ENCODE measurements at places on chromosomes 12 and 14.

GRCh38 chr14:99863059-99863458 lies 69.8 kb downstream of the EML1 start:
- no peak for DNase-seq

- no peak for DNase-seq
These were observed 14.9 kb downstream of the TXNRD1 start for GRCh38 chr12:104230304-104231095.

GRCh38 chr12:51520576-51521325 lies 70.3 kb upstream of the SCN8A start:
- DNase-seq: no peak

DNA sequence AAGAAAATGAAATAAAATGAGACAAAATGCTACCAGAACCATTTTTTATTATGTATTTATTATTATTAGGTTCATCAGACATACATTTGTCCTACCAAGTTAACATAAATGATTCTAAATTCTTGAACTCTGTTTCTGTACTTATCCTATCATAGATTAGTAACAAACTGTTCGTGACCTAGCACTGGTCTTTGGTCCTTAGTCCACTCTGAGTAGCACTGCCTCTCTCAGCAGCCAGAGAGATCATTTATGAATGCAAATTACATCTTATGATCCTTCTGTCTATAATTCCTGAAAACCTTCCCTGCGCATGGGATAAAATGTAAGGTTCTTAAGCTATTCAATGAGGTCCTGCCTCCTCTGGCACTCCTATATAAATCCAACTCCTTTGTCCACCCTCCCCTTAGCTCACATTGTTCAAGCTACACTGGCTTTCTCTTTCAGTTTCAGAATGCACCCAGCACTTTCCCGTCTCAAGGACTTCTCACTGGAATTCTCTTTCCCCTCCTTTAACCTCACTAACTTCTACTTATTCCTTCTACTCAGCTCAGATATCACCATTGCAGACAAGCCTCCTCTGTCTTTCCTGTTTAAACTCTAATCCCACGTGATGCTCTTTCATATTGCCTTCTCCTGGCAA lies 17.1 kb downstream of the PDZRN4 start:
- DNase-seq: peak; percentile 6

- no peak for DNase-seq
These were observed 308.0 kb upstream of the LMO3 start for GRCh38 chr12:16913832-16914490.

DNA sequence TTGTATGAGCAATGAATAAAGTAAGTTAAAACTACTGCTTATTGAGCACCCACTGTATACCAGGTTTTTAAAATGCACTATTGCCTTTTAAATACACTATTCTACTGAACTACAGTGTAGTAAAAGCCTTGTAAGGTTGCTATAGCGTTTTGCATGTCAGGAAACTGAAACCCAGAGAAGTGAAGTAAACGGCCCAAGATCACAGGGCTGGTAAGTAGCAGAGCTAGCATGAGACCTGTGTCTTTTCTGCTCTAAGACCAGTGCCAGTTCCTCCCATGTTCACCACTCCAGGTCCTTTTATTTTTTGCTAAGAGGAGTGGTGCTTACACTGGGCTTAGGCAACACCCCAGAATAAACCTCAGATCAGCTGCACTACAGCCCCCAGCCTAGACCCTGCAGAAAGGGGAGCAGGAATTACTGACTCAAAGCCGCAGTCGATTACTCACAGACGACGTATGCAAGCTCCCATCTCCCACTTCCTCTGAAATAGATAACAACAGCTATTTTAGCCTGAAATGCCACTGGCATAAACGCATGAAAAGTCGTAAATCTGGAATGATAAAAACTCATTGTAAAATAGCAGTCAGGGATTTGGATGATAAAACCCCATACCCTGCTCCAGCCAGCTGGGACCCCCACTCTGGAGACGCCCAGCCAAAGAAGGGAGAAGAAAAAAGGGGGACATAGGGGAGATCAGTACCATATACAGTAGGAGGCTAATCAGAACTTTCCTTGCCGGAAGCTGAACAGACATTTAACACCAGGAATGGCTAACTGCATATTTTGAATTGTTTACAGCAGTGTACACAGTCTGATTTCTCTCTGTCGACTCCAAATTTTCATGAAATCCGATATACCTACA lies 108.3 kb downstream of the NUAK1 start:
- DNase-seq: no peak

DNA sequence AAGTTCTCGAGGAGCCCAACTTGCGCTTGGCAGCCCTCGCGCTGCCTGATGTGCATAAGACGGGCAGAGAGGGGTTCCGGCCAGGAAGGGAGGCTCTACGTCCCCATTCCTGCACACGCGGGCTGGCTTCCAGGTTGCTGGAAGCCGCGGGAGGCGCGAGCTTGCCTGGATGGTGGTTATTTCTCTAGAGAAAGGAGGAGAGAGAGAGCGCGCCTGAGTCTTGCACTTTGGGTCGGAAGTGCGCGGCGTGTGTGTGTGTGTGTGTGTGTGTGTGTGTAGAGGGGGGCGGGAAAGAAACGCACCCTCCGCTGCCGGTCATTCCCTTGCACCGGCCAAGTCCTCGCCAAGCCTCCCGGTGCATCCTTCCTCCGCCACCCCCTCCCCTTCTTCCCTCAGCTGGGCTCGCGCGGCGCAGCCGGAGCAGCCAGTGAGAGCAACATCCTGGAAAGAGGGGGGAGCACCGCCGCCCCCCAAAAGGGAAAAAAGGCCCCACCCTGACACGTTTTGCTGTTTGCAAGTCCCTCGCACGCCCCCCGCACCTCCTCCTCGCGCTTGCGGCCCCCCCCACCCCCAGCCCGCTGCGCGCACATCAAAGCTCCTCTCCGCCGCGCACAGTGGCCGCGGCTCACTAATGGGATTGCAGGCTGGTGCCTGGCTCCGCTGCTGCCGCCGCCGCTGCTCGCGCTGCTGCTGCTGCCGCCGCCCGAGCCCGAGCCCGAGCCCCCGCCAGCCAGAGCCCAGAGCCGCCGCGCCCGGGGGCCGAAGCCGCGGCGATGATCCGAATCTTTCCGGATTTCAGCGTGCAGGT lies 4.4 kb upstream of the NPAS3 start:
- DNase-seq: no peak

- no peak for DNase-seq
These were observed 7.6 kb upstream of the ORAI1 start for GRCh38 chr12:121618659-121619233.

DNA sequence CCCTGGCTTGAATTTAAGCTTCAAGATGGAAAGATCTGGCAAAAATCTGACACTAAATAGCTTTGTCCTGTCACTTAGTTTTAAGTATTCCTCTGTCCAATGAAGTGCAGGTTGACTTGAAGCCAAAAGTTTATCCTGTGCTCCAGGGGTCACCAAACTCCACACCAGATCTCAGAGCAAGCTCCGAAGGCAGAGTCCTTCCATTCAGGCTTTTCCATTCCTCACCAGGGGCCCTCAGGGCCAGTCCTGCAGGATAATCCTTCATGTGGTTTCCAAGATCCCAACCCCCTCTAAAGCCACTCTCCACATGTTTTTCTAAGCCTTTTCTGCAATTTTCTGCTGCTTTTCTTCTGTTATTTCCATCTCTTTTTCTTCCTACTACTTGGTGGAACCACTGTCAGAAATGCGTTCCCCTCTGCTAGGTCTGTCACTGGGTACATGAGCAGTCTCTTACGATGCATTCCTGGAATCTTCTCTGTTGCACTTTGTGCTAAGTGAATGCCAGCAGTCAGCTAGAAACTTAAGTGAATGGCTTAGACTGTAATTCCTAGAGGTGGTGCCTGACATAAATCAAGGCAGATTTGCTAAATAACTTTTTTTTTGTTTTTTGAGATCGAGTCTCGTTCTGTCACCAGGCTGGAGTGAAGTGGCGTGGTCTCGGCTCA lies 251.4 kb downstream of the MSRB3 start:
- no peak for DNase-seq

- DNase-seq: no peak
These were observed 39.8 kb downstream of the GALNT9 start for GRCh38 chr12:132289356-132290202.

DNA sequence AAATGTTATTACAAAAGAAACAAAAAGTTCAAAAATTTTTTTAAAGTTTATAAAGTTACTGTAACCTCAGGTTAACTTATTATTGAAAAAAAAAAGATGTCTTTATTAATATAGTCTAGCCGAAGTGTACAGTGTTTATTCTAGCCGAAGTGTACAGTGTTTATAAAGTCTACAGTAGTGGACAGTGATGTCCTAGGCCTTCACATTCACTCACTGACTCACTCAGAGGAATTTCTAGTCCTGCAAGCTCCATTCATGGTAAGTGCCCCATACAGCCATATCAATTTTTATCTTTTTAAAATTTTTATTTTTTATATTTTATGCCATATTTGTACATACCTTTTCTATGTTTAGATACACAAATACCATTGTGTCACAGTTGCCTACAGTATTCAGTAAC lies 10.4 kb downstream of the ATG2B start:
- no peak for DNase-seq

DNA sequence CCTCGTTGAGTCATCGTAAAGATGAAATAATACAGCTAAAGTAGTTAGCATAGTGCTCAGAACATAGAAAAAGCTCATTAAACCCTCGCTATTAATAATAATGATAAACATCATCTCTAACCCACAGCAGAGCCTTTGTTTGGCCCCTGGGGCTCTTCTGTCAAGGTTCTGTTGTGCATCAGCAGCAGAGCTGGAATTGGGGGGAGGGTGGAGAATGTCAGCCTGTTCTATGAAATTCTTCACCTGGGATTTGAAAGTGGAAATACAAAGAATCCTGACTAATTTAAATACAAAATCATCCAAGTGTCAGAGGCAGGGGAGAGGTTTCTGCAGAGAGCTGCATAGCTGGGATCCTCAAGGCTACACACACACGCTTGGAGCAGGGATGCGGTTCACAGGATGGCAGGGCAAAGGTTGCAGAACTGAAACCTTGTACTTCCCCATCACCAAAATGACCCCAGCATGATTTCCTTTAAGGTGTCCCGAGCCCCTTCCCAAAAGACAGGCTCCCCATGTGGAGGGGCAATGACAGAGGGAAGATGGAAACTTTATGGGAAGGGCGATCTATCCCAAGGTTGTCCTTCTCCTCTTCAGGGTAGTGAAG lies 71.8 kb downstream of the DAD1 start:
- no peak for DNase-seq

- DNase-seq: no peak
These were observed 23.6 kb upstream of the OR4K2 start for GRCh38 chr14:19851365-19851764.

- no peak for DNase-seq
These were observed 907.2 kb downstream of the LRFN5 start for GRCh38 chr14:42513837-42514236.

- no peak for DNase-seq
These were observed 2.1 kb upstream of the USP44 start for GRCh38 chr12:95553197-95553943.

DNA sequence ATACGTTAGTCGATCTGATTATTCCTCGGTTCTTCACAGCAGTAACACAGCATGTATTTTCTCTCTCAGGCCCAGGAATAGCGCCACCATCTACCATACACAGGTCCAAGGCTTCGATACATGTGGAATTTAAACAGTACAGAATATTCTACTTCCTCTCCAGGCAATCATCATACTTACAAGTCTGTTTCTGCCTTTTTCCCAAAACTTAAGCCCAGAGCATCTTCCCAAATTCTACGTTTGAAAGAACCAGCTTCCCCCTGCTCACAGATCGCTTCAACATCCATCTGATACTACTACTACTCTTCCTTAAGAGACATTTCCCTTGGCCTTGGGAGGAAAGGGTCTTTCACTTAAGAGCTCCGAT lies 626 bp downstream of the TXNDC16 start:
- peak; percentile 29 for DNase-seq

DNA sequence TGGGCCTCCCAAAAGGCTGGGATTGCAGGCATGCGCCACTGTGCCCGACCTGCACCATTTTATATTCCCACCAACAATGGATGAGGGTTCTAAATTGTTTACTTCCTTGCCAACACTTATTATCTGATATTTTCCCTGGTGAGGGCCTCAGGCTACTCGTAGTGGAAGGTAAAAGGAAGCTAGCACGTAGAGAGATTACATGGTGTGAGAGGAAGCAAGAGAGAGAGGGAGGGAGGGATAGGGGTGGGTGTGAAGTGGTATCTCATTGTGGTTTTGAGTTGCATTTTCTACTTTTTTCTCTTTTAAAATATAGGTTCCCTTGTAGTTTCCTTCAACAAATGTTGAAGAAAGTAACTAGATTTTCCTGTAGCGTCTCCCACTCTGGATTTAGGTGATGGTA lies 30.9 kb downstream of the MYO1H start:
- DNase-seq: no peak

DNA sequence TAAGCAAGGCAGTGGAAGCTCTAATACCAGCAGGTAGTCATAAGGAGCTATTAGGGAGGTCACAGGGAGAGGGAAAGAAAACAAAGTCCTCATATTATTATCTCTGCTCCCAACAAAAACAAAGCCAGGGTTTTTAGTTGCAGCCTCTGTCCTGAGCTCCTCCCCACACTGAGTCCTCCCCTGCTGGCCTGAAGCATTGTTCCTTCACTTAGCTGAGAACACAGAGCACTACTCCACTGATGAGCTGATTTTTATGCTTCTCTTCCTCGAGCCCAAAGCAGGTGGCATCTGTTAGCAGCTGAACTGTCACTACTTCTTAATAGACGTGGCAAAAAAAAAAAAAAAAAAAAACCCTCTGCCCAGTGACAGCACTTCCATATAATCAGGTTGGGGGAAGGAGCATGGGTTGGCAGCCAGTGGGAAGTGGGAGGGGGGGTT lies 10.5 kb upstream of the STAC3 start:
- no peak for DNase-seq

DNA sequence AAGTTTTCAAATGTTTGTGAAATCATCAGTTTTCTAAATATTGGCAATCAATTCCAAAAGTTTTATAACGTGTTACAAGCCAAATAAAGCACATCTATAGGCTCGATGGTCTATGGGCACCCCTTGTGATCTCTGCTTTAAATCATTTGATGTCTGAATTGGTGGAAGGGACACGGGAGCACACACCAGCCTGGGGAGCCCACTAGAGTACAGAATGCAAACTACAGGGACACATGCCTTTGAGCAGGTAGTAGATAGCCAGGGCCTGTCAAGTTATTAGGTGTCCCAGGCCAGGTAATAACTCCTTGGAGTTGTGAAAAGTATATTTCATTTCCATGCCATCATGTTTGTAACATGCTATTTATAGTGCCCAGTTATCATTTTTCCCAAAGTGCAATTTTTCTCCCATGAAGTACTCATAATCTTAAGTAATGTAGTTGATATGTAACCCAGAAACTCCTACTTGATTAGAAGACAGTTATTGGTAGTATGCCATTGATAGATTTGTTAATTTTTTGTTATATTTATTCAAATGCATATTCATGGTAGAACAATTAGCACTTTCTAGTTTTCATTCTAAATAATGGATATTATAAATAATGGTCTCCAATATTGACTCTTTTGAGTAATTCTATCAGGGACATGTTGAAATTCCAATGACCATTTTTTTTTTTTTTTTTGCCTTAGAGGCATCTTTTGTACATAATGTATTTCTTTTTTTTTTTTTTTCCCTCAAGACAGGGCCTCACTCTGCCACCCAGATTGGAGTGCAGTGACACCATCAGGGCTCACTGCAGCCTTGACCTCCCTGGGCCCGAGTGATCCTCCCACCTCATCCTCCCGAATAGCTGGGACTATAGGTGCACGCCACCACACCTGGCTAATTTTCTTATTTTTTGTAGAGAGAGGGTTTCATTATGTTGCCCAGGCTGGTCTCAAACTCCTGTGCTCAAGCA lies 96.9 kb upstream of the FGD4 start:
- peak; percentile 10 for DNase-seq

GRCh38 chr14:60656686-60657455 lies 7.6 kb upstream of the SIX1 start:
- peak; percentile 71 for DNase-seq

GRCh38 chr12:857611-858010 lies 91.9 kb downstream of the RAD52 start:
- no peak for DNase-seq

GRCh38 chr12:109385339-109386058 lies 37.8 kb downstream of the MYO1H start:
- peak; percentile 29 for DNase-seq

Measured in inflammatory macrophage treated with lipopolysaccharide for 4 hours (primary cell).